ENCODE measurements at places on chromosomes 3 and 15.

GRCh38 chr15:98799461-98800390 lies 151.4 kb downstream of the IGF1R start:
- DNase-seq: no peak

DNA sequence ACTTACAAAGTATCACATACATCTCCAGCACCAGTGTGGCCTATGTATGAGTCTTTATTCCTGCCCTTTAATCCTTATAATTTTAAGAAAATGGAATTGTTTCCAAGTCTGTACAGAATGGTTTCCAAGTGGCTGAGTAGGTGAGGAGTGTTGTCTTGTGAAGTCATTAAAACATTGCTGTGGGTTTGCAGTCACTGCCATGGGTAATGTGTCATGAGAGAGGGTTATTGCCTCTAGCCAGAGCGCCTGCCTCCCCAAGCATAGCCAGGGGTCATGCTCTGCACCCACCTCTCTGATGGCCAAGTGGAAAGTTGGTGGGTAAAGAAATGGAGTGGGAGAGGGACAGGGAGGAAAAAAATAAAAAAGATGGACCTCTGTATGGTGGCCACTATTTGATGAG lies 25.3 kb downstream of the TRAK1 start:
- DNase-seq: no peak

GRCh38 chr3:153443961-153444360 lies 281.9 kb downstream of the RAP2B start:
- DNase-seq: no peak

GRCh38 chr3:66661628-66662027 lies 160.8 kb upstream of the LRIG1 start:
- DNase-seq: no peak

GRCh38 chr15:87576486-87577176 lies 679.9 kb downstream of the NTRK3 start:
- no peak for DNase-seq

DNA sequence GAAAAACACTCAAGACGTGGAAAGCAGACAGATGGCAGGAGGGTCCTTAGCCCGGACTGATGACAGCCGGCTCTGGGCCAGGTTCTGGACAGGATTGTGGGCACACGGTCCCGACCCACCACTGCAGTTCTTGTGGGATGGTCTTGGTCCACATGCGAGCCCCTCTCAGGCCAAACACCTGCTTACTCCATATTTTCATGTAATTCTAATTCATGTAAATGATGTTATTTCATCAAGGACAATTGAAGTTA lies 32.6 kb downstream of the TM2D3 start:
- DNase-seq: no peak

- DNase-seq: no peak
These were observed 136.4 kb downstream of the DNAJB8 start for GRCh38 chr3:128330214-128330842.

DNA sequence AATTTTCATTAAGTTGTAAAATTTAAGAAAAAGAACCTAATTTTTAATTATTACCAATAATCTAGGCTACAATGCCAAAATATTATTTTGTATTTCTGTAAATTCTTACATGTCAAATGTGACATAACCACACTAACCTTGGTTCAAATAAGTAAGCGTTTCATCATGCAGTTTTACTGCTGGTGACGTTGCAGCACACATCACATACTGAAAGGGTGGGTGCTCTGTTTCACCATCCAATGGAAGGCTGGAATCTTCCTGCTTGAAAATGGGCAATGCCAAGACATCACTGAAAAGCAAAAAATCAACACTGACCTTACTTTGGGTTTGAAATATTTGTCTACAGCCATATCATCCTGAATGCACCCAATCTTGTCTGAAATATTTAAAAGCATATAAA lies 14.8 kb downstream of the UBP1 start:
- DNase-seq: no peak

- no peak for DNase-seq
These were observed 47.2 kb upstream of the SLC41A3 start for GRCh38 chr3:126130981-126131745.
